Neural crest cell (in vitro differentiated cells): ENCODE measurements at places on chromosomes 6 and 20.

DNA sequence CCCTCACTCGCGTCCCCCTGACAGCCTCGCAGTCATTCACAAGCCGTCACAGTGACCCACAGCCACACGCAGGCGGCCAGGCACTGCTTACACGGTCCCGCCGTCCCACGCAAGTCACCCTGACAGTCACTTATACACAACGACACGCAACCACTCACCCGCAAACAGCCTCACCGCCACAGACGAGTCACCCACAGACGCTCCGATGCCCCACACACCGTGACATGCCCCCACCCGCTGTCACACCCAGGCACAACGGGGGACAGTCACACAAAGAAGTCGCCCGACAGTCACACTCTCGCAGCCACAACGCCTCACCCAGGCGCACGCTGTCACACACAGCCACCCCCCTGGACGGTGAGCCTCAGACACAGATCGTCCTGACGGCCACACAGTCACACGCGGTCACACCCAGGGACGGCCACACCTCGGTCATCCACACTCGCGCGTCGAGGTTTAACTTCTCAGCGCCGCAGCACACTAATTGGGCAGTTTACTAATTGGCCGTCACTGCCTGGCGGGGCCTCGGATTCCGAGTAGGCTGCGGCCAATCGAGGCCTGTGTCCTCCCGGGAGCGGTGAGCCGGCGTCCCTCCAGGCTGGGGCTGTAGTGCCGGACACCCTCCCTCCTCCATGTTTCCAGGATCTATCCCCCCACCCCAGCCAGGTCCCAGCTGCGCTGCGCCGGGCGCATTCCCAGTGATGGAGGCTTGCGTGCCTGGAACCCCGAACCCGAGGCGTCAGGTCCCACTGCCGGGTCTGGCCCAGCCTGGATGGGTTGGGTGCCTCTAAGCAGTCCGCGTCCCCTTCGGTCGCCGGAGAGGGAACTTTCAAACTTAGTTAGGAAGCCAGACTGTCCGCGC, 790 bp downstream of the TOX2 start:
- peak; percentile 19 for DNase-seq

DNA sequence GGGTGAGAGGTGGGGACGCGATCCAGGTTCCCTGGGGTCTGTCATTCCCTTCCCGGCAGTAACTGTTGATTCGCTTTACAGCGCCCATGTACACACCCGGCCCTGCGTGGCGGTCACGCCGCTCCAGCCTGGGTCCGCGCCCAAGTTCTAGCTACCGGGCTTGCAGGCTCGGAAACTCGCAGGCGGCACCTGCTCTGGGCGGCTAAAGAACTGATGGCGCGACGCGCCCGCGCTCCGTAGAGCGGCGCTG, 1.4 kb upstream of the POU3F2 start:
- DNase-seq, result no peak

DNA sequence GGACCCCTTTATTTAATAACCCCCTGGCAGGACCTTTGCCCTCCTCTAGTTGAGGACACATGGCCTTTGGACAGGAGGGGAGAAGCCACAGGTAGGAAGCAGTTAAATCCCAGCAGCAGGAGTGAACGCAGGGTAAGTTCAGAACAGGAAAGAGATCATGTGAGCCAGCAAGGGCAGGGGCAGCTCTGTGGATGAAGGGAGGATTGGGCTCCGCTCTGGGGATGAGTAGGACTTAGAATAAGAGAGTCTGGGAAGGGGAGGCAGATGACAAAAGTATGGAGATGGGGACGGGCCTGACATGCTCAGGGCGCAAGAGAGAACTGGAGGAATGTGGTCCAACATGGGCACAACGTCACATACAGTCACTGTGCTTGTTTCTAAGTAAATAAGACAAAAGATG, 89.0 kb downstream of the NDUFAF5 start:
- DNase-seq, result no peak

- no peak for DNase-seq
Observed at GRCh38 chr20:38196592-38196991, 31.5 kb upstream of the TGM2 start.

DNA sequence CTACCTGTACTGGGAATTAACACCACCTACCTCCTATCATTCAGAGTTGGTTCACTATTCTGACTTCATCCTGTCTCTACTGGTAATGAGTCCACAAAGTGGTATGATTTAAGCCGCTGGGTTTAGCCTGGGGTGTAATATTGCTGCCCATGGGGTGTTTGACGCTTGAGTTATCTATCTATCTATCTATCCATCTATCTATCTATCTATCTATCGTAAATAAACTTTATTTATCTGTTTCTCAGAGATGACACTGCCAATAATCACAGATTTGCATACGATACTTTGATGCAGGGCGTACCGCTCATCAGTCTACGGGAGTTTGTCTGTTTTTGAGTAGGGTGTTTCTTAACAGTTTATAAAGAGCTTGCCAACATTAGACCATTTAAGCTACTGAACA, 73.6 kb upstream of the ZNF184 start:
- no peak for DNase-seq

- DNase-seq, result no peak
Observed at GRCh38 chr6:87101067-87101466, 6.2 kb upstream of the CGA start.

GRCh38 chr6:21808551-21809242, 215.1 kb downstream of the SOX4 start:
- no peak for DNase-seq

DNA sequence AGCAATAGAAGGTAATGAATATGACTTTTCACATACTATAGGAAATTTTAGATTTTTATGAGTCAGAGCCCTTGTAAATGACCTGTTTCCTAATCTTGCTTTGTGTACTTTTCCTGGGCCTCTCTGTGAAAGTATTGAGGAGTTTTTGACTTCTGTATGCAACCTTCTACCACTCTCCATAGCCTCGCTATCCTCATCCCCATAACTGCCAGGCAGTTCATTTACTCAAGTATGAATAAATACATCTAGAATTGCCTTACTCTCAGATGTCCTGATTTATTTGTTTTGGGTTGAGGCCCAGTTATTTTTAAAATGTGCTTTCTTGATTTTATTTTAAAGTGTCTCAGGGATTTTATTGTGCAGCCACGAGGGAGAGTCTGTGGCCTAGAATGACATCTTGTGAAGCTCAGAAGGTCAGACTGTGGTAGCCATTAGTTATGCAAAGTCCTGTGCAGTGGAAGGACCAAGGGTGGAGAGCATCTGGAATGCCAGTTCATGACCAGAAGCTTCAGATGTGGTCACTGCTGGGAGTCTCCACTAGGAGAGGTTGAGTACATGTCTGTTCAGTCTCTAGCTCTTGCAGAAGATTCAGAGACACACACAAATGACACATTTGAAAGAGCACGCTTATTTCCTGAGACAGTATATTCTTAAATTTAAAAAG, 346.2 kb upstream of the IMPG1 start:
- no peak for DNase-seq

DNA sequence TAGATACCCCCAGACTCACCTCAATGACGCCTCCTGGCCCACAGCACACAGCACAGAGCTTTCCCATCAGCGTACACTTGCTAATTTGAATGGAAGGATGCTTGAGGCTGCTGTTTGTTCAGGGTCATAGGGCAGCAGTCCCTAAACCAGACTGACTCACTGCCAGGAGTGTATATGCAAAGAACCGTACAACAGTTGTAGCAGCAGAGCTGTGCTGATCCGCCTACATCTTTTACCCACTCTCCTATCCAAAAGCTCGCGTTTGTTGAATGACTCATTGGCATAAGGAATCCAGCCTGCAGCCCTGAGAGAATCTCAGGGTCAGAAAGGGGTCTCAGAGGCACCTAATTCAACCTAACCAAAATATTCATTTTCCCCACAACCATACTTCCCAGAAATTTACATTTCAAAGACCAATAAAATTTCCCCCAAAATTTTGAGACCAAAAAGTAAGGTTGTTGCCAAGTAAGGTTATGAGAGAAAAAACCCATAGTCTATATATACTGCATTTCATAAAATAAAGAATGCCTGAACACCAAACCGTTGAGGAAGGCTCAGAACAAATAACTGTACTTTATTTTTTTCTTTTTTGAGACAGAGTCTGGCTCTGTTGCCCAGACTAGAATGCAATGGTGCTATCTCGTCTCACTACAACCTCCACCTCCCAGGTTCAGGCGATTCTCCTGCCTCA, 35.3 kb upstream of the CCND3 start:
- no peak for DNase-seq

GRCh38 chr6:169720207-169720855, 4.0 kb downstream of the PHF10 start:
- no peak for DNase-seq

GRCh38 chr6:1757131-1757530, 147.4 kb downstream of the FOXC1 start:
- DNase-seq, result no peak

- DNase-seq, result no peak
Observed at GRCh38 chr6:136470044-136470443, 80.2 kb downstream of the MAP7 start.
